Esophagus muscularis mucosa (tissue), 4 donors: ENCODE measurements at places on chromosomes 4 and X.
A peak's percentile ranks its signal among the peaks of the same experiment; 100 is the strongest.

GRCh38 chrX:11196476-11196875 lies 85.3 kb downstream of the HCCS start:
- DNase-seq, result no peak

- DNase-seq, result no peak
Measured at GRCh38 chr4:162163892-162164759, at the start of gene FSTL5. Gene FSTL5, minus strand, starts transcription at chr4:162164000. Its CDS starts 52,604 bp downstream, at chr4:162111396.

- no peak for DNase-seq
Measured at GRCh38 chr4:11496351-11496829, 67.7 kb upstream of the HS3ST1 start.

GRCh38 chr4:174332741-174333493 lies 49.2 kb downstream of the CEP44 start:
- DNase-seq, result no peak

GRCh38 chr4:125681240-125681639 lies 366.5 kb downstream of the FAT4 start:
- DNase-seq, result no peak

DNA sequence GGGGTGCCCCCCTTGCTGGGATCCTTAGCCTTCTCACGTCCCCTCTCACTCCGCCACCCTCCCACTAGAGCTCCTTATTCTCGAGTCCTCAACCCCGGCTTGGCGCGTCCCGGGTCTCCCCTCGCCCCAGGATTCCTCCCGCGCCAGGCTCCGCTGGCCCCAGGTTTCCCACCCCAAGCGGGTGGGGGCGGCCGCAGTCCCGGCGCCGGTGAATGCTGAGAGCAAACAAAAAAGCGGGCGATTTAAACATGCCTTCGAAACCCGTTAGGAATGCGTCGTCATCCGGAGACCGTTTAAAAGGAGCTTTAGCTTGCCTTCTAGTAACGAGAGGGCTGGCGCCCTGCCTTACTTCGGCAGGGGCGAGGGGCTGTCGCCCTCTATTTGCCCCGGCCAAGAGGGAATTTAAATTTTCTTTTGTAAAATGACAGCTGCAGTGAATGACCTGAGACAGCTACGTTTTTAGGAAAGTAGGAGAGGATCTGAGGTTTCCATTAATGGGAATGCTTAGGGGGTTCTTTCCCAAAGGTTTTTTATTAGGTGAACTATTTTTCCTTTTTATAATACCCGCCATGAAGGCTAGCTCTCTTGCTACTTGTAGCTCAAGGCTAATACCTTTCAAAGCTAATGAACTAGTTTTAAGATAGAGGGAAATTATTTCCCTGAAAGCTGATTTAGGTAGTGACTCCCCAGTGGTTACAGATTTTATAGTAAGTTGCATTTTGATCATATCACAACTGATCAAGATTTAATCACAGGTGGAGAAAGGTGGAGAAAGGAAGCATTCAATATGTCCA lies 3.1 kb downstream of the JADE1 start:
- no peak for DNase-seq

DNA sequence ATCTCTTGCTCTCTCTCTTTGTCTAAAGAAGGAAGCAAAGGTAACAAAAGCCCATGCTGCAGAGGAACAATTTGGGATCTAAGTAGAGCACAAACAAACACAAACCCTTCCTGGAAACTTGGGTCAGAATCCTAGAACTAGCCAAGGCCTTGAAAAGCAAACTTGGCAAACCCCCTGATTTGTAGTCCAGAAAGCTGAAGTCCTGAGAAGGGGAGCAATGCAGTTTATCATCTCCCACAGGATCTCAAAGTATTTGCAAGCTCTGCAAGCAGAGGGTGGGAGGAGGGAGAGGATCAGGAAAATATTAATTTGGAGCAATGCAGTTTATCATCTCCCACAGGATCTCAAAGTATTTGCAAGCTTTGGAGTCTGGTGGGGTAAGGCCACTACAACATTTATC lies 379.5 kb upstream of the FGF13 start:
- DNase-seq, result no peak

DNA sequence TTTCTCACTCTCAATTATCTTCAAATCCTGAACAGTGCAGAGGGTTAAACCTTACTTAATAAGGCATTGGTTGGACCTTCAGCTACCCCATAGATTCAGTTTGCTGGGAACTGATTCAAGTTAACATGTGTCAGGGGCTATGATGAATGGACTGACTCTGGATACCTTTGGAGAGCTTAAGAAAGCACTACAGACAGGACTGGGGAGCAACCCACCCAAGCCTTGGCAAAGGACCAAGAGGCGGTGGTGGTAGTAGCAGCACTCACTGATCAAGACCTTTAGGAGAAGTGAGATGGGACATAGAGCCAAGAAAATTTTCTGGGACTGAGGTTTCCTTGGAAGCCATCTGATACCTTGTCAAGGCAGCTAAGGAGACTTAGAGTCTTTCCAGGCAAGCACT lies 43.0 kb upstream of the TAPT1 start:
- no peak for DNase-seq

GRCh38 chr4:174084542-174084941 lies 198.9 kb downstream of the FBXO8 start:
- no peak for DNase-seq

- peak; percentile 37 for DNase-seq
Measured at GRCh38 chr4:87704001-87704400, 53.9 kb downstream of the DMP1 start.

DNA sequence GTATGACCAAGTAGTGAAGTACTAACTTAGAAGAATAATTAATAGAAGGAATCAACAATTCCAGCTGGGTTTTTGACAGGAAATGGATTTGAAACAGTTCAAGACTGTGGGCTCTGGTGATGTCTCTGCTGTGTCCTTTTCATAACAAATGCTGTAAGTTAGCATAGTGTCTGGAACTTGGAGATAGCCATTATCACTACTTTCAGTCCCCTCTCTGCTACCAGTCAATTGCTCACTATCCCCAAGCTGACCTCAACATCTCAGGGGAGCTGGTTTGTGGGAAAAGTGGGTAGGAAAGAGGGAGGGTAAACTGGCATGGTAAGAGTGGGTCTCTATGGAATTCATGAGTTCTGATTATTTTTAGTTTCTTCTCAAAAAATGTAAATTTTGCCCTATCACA lies 231.4 kb upstream of the MID1 start:
- no peak for DNase-seq

GRCh38 chr4:663046-663437 lies 11.0 kb downstream of the ATP5ME start:
- no peak for DNase-seq

DNA sequence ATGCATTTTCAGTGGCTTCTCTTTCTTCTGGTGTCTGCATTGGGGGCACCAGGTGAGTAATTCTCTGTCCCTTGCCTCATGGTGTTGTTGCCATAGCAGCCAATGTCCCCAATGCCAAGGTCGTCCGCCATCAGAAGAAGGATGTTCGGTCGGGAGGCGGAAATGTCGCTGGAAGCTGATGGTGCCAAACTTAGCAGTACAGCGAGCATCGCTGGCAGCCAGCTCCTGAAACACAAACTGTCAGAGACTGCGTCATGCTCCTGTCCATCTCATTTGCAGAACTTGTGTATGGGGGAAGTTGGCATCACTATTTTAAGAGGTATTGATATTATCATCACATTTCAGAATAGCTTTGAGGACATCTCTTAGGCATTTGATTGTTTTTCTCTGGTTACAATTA lies 29.1 kb upstream of the ARSD start:
- no peak for DNase-seq

DNA sequence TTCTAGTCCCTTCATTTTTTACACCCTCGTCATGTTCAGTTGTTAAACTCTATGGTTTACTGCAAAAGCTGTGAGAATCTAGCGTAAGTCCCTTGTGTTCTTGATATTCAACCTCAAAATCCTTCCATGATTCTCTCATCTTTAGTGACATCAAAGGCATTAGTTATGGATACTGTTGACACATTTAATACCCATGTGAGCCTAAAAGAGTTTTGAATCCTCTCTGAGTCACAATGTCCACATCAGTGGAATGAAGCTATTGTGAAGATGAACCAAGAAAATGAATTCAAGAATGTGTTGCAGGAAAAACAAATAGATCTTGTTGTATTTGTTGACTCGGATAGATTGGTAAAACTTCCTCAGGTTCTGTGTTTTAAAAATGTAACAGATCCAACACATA lies 394.7 kb upstream of the ATOH1 start:
- no peak for DNase-seq

DNA sequence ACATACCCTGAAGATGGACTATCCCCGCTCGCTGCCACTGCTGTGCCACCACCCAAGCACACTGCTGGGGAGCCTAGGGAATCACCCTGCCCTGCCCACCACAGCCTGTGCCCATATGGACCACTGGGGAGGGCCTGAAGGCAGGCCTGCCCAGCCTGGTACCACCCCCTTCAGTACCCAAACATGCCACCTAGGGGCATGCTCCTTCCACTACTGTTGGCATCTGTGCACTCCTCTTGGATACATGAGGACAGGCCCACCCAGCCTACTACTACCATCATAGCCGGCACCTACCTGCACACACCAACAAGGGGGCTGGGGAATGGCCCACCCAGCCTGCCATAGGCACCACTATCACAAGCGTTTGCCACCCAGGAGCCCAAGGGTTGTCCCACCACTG lies 30.1 kb upstream of the PRDX4 start:
- no peak for DNase-seq

DNA sequence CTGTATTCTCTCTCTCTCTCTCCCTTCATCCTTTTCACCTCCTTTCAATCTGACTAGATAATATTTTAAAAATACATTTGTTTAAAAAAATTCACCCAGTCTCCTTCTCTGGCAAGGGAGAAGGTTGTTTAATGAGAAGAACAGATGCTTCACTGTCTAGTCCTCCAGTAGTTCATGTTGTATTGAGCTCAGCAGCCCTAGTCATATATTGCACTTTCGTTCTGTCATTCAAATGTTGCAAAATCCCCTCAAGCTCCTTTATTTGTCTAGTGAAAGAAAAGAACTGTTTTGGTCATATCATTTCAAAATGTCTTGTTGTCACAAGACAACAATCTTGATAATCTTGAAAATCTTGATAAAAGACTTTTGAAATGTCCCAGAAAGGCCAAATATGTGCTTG lies 248.0 kb downstream of the GALNTL6 start:
- DNase-seq, result no peak

DNA sequence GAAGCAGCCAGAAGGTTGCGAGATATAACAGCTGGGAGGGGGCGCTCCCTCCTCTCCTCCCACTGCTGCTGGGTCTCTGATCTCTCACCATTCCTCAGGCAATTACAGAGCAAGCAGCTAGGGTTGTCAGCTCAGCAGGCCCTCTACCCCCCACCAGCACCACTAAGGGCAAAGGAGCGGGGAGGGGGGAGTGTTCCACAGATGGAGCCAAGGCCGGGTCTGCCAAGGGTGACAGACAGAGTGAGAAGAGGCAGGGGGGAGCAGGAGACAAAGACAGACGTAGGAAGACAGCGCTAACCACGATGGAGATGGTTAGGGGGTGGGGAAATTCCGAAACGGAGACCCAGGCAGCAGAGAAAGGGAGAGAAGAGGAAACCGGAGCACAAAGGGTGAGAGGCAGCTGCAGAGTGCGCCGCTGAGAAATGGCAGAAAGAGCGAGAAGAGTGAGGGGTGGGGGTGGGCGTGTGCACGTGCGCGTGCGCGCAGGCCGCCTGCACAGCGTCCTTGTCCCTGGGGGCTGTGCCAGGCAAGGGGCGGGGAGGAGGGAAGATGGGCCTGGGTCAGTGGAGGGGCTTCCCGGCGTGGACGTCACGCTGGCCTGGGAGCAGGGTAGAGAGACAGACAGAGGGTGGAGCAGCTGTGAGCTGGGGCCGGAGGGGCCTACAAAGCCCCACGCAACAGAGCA lies 6.9 kb downstream of the L1CAM start:
- DNase-seq, result no peak

DNA sequence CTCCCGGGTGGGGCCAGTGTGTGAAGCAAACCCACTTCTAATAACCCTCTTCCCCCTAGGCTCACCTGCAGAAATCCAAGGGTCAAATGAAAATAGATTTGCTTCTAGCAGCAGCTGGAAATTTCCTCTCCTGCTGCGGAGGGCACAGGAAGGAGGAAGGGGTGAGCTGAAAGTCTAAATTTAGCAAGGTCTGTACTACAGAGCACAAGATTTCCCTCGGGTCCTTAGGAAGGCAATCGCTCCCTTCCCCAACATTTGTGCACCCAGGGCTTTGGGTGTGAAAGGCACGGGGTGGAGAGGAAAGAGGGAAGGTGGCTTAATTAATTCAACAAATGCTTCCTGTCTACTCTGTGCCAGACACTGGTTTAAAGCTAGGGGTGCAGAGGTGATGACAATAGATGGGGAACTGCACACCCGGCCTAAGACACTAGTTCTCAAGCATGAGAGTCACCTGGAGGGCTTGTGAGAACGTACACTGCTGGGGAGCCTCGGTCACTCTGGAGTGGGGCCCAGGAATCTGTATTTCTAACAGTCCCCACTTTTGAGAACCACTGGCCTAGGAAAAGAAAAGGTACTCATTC lies 204.4 kb downstream of the NSUN7 start:
- peak; percentile 62 for DNase-seq

DNA sequence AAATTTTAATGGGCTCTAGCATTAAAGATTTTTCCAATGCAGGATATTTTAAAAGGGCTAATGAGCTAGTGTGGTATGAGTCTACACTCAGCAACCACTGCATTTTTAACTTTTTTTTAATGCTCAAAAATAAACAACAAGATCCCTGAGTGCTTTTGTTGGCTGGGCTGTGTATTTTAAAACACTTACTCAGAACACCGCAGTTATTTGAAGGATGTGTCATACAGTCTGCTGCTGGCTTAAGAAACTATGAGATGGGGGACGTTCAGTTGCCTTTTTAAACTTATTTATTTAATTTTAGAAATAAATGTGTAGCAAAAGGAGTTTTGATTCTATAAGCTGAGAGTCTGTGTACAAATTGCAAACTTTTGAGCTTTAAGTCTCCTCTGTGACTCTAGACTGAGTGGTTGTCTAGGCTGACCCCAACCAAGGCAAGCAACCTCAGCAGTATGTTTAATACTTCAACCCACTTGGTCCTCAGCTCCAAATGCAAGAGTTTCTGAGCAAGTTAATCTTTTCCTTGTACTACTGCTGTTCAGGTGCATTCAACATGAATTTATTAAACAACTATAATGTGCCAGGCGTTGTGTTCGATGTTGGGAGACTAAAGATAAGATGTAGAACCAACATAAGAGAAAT lies 278.6 kb upstream of the DIPK2B start:
- no peak for DNase-seq

DNA sequence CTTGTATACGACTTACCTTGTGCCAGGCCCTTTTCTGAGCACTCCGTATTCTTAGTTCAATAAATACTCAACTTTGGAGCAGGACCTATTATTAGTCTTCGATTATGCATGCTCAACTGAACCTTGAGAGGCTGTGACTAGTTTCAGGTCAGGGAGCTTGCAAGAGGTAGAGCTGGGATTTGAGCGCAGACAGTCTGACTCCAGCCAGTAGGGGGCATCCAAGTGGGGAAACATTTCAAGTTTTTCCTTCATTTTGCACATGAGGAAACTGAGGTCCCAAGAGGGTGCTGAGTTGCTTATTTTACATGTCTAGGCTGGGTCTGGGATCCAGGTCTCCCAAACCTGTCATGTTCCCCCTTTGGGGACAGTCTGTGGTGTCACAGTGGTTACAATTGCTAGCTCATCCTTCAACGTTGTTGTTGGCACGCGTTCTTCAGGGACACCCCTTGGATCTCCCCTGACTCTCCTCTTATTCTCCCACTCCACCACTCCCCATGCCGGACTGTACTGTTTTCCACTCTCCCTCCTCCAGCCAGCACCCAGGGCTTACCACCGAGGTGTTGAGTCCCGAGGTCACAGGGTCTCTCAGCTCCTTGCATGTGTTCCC lies 6.7 kb upstream of the PRICKLE3 start:
- no peak for DNase-seq

- no peak for DNase-seq
Measured at GRCh38 chrX:72644946-72645345, 69.2 kb downstream of the PHKA1 start.
